ENCODE measurements at places on chromosomes 16 and 17.

- no peak for DNase-seq
Measured at GRCh38 chr17:30316736-30317135, 17.1 kb downstream of the TMIGD1 start.

GRCh38 chr17:16569358-16569712, 331 bp upstream of the ZNF287 start:
- DNase-seq, result no peak

- no peak for DNase-seq
Measured at GRCh38 chr16:3115561-3115960, 3.2 kb downstream of the ZNF205 start.

- DNase-seq, result peak; percentile 3
Measured at GRCh38 chr17:56786989-56787482, 46.7 kb downstream of the C17orf67 start.

GRCh38 chr17:42260318-42260717, 15.9 kb downstream of the STAT5B start:
- no peak for DNase-seq

DNA sequence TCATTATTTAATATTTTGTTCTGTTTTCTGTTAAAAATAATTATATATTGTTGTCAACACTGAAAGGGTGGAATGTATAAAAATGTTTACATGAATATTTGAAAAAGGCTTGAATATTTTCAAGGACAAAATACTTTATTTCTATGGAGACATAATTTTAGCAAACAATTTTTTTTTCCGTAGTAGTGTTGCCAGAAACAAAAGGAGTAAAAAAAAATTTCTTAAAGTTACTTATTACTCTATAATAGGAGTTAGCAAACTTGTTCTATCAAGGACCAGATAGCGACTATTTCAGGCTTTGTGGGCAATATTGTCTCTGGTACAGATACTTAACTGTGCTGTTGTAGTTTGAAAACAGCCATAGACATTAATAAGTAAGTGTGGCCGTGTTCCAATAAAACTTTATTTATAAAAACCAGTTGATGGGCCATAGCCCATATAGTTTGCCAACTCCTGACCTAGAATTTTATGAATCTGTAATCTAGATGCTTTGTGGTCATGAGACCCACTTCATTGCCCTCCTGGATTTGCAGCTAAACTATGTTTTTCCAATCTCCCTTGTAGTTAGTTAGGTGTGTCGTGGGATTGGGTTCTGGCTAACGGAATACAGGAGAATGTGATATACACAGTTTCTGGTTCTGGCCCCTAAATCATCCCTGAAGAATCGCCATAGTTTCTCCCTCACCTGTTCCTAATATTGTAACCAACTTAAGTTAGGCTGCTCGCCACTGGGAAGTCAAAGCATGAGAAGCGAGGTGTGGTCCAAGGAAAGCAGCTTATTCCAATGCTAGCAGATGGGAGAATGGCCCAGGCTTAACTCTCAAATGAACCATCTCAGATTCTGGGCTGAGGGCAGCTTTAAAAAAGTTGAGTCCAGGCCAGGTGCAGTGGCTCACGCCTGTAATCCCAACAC, 153.6 kb downstream of the ABCA8 start:
- DNase-seq, result no peak

DNA sequence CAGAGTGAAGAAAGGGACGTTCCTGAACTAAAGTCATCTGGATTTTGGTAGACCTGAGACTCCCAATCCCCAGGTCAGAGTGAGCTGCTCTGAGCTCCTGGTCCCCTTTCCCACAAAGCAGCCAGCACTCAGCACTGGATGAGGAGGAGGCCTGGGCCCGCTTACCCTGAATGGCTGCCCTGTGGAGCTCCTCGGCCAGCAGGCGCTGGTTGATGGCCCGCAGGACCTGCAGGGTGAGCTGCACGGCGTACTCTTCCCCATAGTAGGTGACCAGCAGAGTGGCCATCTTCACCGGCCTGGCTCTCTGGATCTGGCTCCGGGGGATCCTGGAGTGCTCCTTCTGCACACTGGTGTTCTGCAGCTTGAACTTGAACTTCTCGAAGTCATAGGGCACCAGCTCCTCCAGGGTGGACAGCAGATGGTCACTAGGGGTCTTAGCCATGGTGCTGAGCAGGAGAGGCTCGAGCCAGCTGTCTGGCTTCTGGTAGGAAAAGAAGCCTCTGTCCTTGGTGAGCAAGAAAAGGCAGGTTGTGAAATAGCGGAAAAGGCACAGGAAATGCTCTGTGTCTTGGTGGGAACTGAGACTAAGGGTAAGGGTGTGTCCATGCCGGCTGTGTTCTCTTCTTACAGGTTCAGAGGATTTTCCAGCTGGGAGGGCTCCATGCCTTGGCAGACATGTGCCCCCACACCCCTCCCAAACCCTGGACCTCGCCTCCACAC, at the start of gene MEFV:
TSS of gene MEFV (minus strand) at position 488 of the 720 bp plus-strand sequence. CDS start at position 442, 46 bp downstream.
- DNase-seq, result no peak

- DNase-seq, result no peak
Measured at GRCh38 chr16:31291376-31291775, 31.6 kb downstream of the ITGAM start.

- DNase-seq, result no peak
Measured at GRCh38 chr17:57762452-57763395, 17.6 kb upstream of the CCDC182 start.

GRCh38 chr16:4981473-4981872, 23.3 kb downstream of the SEC14L5 start:
- no peak for DNase-seq

DNA sequence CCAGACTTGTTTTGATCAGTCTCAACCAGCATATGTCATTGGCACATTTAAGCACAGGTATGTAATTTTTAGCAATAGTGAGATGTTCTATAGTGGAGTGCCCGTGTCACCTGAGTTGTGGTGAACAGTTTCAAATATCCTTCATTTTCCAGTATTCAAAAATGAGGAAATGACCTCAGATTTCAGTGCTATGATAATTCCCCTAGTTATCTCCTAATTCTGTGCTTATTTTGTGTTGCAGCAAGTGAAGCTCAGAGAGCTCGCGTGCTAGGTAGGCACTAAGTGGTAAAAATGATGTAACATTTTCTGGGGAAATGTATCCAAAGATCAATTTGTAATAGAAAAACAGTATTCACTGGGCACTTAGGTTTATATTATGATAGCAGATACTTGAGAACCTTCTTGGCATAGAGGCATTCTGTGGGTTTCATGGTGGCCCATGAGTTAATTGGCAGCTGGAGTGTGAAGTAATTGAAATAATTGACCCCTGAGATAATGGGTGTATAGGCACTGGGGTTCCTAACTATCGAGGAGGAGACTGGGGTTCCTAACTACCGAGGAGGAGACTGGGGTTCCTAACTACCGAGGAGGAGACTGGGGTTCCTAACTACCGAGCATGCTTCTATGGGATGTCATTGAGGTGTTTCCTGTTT, 159.1 kb downstream of the PRKCA start:
- DNase-seq, result no peak

GRCh38 chr16:75065521-75066149, 50.9 kb downstream of the LDHD start:
- no peak for DNase-seq

DNA sequence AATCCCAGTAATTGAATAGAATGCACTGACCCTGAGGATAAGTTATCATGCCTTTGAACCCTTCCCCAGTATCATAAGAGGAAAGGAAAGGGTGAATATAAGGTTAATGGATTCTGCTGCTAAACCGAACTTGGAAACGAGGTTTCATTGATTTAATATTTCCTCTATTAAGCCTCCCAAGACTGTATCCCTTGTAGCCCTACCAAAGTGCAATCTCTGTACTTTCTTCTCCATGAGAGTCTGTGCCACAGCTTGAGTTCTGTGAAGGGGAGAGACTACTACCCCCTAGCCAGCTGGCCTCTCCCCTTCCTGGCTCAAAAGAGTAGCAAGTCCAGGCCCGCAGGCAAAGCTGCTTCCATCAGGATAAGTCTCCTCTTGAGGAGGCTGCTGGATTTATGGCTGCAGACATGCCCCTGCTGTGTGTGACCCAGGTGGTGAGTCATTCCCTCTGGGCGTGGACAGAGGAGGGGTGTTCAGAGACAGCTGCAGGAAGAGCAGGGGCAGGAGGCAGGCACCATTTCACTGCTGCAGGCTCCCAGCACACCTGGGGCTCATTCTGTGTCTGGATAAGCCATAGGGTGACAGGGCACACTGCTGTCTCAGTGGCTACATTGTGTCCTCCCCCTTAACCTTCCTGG, 58.4 kb downstream of the TOM1L2 start:
- no peak for DNase-seq

GRCh38 chr17:58181796-58182195, 10.7 kb upstream of the EPX start:
- DNase-seq, result no peak

DNA sequence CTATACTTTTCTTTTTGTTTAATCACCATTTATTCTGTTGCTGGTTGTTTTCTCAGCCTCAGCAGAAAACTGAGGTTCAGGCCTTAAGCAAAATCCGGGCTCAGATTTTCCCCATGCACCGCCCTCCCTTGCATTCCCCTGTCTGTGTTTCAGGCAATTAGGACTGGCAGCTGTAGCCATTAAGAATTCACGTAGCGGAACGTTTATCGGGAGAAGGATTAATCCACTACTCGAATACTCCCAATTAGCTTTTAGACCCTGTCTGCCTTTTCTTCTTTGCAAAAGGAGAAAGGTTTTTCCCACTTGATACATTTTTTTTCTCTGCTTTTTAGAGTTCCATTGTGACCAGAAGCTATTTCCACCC, 173.1 kb downstream of the RPTOR start:
- no peak for DNase-seq

- DNase-seq, result no peak
Measured at GRCh38 chr16:76345163-76345661, 68.0 kb downstream of the CNTNAP4 start.

GRCh38 chr16:65200857-65201256, 79.0 kb upstream of the CDH11 start:
- no peak for DNase-seq

- no peak for DNase-seq
Measured at GRCh38 chr17:72338847-72339790, 218.3 kb downstream of the SOX9 start.

- no peak for DNase-seq
Measured at GRCh38 chr17:32566303-32566702, 79.5 kb downstream of the CDK5R1 start.

DNA sequence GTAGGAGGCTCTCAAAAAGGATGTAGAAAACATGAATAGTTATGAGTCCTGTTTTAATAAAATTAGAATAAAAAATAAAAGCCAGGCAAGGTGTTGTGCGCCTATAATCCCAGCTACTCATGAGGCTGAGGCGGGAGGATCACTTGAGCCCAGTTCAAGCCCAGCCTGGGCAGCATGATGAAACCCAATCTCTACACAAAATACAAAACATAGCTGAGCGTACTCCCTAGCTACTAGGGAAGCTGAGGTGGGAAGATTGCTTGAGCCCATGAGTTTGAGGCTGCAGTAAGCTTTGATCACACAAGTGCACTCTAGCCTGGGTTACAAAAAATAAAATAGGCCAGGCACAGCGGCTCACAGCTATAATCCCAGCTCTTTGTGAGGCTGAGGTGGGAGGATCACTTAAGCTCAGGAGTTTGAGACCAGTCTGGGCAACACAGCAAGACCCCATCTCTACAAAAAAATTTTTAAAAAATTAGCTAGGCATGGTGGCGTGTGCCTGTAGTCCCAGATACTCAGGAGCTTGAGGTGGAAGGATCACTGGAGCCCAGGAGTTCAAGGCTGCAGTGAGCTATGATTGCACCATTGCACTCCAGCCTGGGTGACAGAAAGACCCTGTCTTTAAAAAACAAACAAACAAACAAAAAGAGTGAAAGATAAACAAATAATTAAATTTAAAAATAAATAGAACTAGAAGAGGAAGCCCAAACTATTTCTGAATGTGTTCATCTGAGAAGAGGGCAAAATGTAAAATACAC, 17.2 kb upstream of the PRM1 start:
- no peak for DNase-seq

DNA sequence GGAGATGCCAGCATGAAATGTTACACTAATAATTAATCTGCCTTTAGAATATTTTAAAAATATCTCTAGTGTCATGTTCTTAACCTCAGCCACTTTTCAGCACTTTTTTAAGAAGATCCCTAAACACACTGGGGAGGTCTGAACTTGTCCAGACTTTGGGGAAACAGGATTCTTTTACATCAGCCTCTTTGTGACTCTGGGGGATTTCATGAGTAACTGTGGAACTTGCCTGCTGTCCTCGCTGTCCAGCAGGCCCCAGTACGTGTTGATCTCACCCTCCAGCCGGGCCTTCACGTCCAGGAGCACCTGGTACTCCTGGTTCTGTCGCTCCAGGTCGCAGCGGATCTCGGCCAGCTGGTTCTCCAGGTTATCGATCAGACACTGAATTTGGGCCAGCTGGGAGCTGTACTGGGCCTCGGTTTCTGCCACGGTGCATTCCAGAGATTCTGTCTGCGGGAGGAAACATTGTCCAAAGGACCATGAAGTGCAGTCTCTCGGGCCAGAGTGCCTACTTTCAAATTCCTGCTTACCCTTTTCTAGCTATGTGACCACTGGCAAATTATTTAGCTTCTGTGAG, 5.5 kb downstream of the KRT40 start:
- DNase-seq, result no peak

DNA sequence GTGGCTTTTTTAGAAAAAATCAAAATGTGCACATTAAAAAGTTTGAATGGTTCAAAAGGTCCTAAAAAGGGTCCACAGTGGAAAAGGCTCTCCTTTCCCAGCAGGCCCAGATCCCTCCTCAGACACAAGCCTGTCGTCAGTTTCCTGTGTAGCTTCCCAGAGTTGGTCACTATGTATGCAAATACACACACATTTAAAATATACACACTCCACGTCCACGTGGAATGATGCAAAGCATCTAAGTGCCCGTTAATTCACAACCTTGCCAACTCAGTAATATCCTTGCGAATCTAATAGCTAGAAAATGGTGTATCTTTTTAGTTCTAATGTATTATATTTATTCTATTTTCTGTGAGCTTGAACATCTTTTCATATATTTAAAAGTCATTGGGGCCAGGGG, 17.7 kb downstream of the NLRC5 start:
- no peak for DNase-seq

DNA sequence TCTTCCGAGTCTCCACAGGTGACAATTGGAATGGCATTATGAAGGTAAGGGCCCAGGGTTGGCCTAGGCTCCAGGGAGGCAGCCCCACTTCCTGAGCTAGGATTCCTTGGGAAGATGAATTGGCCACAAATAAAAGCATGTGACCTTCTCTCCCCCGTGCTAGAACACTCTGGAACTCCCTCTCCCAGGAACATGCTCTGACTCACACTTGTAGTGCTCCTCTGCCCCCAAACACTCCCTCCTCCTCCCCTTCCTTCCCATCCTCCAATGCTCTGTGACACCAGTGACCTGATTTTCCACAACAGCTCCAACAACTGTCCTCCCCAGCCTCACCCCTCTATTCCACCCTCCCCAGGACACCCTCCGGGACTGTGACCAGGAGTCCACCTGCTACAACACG, 16.4 kb upstream of the ABCC3 start:
- no peak for DNase-seq

- DNase-seq, result no peak
Measured at GRCh38 chr17:5901731-5902130, 168.4 kb upstream of the WSCD1 start.

- no peak for DNase-seq
Measured at GRCh38 chr17:58330538-58330996, 2.0 kb upstream of the TSPOAP1 start.

- DNase-seq, result no peak
Measured at GRCh38 chr17:64223931-64224629, 39.0 kb downstream of the TEX2 start.

GRCh38 chr17:1391577-1391976, 8.4 kb downstream of the YWHAE start:
- DNase-seq, result no peak
